ENCODE measurements at places on chromosomes 6 and 20.
A peak's percentile ranks its signal among the peaks of the same experiment; 100 is the strongest.

DNA sequence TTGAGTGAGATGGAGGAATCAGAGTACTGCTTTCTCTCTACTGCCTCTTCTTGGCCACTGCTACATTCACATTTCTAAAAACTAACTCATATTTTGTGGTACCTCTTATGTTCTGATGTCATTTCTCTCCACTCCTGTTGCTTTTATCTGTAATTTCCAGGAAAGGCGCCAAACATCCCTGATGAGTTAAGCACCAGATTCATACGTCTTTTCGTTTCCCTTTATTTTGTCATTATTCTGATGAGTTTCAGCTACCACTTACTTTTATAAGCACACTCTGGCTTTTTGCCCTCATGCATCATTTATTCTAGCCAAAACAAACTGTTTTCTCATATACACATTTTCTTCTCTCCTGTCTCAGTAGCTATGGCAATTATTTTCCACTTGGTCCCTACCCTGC lies 680.0 kb downstream of the RNF144B start:
- DNase-seq: no peak

DNA sequence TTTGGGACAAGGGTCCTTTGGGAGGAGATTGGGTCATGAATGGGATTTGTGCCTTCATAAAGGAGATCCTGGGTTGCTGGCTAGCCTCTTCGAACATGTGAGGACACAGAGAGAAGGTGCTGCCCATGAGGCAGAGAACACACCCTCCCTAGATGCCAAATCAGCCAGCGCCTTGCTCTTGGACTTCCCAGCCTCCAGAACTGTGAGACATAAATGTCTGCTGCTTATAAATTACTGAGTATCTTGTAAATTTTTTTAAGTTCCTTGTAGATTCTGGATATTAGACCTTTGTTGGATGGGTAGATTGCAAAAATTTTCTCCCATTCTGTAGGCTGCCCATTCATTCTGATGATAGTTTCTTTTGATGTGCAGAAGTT lies 297.5 kb upstream of the FOXQ1 start:
- DNase-seq: no peak

- DNase-seq: no peak
Measured at GRCh38 chr20:3659492-3660261, 3.5 kb downstream of the GFRA4 start.

GRCh38 chr6:166439366-166440091 lies 56.8 kb upstream of the MPC1 start:
- no peak for DNase-seq

DNA sequence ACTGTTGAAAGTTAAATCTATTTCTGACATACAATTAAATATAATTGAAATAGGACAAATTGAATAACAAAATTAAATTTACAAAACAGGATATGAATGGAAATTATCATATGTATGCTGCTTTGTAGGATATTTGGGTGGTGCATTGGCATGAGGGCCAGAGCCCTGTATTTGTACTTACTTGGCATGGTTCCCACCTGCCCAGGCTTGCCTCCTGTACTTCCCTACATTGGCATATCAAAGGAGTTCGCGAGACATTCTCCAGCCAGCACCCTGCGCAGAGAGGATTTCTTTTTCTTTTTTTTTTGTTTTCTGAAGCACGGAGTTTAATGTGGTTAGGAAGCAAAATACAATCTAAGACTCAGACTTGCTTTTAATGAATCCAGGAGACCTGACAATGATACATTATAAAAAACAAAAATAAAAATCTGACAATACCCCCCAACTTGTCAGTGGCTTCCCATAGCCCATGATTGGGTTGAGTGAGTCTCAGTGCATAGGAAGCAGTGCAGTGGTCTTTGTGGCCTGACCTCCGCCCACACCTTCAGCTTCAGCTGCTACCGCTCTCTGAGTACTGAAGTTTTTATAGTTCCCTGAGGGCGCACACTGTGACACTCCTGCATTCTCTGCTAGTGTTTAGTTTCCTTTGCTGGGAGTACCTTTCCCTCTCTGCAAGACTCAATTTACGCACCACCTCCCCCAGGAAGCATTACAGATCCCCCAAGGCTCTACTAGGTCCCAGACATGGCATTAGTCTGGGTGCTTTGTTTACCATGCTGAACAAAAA lies 440.8 kb downstream of the UTRN start:
- DNase-seq: no peak

- no peak for DNase-seq
Measured at GRCh38 chr6:52087498-52087999, at the start of gene PKHD1. TSS of gene PKHD1 (minus strand) at chr6:52087613. CDS start at chr6:52084933, 2,680 bp downstream.

DNA sequence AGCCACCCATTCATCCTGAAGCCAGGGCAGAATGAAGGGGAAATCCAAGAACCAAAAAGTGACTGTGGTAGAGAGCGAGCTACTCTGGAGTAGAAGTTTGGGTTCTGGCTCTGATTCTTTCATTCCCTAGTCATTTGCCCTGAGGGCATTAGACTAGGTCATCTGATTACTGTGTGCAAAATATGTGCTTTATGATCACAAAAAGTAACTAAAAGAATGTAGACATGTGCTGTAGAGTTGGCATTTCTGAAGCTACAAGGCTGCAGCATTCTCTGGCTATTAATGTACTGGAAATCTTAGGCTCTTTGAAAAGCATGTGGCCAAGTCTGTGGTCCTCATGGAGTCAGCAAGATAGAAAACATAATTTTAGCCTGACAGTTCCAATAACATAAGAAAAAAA lies 94.2 kb downstream of the TBC1D7 start:
- no peak for DNase-seq

DNA sequence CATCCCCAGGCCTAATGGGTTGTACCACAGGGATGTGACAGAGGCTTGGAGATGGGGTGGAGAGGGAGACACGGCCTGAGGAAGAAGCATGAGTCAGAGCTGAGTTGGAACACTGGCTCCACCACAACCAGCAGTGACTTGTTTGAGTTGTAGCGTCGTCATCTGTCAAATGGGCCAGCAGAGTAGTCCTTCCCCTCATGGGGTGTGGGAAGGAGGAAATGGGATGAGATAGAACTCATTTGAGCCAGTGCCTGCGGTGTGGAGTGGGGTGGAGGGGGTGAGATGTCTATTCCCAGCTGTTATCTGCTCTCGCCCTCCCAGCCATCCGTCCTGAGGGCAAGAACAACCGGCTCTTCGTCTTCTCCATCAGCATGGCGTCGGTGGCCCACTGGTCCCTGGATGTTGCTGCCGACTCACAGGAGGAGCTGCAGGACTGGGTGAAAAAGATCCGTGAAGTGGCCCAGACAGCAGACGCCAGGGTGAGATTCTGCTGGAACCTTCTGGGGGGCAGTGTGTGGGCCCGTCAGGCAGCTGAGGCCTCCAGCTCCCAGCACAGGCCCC lies 32.5 kb downstream of the PLCG1 start:
- no peak for DNase-seq

DNA sequence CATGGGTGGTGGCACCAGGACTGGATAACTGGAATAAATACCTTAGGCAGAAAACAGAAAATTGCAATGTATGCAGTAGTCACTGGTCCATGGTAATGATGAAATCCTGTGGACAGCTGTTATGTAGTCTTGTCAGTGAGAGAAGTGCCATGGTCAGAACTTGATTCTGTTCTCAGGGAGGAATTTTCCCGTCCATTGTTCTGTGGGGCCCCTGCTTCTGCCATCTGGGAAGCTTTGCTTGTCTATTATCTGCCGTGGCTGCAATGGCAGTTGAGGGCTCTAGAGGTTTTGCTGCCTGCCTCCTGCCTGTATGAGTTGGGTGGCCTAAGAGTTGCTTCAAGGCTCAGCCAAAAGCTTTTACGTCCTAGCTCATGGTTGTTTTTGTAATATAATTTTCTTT lies 126.8 kb upstream of the SLC35B3 start:
- no peak for DNase-seq

- DNase-seq: no peak
Measured at GRCh38 chr6:21587961-21588480, 5.5 kb upstream of the SOX4 start.

- no peak for DNase-seq
Measured at GRCh38 chr6:157647261-157647915, 175.7 kb upstream of the SNX9 start.

DNA sequence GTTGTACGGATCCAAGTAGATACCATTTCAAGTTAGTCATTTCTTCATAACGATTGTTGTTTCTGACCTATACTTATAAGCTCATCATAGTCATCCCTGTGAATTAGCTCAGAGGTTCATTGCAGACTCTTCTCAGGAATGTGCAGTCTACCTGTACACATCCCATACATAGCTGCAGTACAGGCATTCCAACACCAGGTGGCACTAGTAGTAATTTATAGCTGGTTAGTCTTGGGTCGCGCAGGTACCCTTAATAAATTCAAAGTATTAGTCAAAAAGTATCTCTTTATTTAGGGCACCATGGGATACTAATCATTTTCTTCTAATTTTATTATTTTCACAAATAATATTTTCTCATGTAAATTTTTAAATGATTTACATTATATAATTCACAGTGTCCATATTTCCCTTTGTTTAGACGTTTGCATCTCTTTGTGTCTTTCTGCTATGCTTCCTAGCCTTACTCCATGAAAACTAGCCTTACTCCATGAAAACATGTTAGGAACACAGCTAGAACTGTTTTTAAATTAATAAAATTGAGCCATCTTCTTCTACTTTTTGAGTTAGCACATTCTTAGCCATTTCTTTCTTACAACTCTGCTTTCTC lies 128.6 kb upstream of the FAM83B start:
- DNase-seq: no peak

DNA sequence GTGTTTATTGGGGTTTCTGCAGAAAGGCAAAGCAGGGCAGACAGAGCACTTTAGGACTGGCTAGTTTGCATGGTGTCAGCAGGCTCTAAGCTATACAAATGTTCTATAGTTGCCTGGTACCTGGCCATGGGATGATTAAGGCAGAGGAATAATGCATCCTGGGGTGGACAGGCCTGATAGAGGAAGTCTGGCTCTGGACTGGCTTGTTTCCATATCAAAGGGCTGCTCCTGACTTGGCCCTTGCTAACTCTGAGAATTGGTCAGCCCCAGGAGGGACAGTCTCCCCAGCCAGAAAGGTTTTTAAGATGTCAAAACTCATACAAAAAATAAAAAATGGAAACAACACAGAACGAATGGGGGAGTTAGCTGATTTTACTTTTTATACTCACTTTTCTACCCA lies 136.9 kb downstream of the TBC1D7 start:
- no peak for DNase-seq

DNA sequence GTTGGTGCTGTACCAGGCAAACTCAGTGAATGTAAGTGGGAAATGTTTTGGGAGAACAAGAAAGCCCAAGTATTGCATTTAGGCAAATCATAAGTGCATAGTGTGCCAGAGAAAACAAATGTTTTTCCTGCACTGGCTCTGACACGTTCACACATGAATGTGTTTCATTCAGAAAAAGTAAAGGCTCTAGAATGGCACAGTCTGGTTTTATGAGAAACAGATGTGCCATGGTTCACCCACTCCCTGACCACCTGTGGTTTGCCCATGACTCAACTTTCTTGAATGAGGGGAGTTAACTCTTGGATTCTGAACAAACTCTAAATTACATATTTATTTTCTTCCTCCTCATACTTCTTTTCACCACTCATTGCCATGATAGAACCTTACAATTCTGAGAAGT lies 126.9 kb downstream of the KCNQ5 start:
- DNase-seq: no peak

- no peak for DNase-seq
Measured at GRCh38 chr6:43969158-43969981, 157.9 kb downstream of the MRPL14 start.

DNA sequence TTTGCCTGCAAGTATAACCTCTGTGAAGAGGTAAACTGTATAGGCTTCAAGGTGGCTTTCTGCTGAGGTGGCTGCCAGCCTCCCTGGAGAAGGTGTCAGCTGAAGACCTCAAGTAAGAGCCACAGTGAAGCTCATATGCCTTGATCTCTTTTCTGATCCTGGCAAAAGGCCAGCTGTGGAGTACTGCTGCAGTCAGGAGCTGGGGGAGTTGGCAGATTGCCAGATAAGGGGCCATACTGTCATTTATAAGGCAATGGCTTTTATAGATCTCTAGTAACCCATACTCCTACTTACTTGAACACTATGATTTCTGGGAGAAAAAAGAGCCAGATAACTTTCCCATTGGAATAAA lies 8.8 kb upstream of the CEP85L start:
- peak; percentile 31 for DNase-seq

DNA sequence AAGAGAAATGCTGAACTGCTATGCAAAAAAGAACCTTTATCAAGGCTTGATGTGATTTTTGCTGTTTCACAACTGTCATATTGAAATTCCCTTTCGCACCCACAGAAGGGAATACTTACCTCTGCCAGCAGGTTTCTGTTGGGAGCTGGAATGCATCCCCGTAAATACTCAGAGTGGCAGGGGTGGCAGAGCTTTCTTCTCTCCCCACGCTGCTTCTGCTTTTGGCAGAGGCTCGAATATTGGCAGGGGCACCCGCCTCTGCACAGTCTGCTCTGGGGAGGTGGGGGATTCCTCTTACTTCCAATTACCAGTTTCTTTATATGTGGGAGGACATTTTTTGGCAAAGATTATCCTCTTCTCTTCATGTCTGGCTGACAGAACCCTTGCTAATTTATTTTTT lies 28.4 kb downstream of the TMEM200A start:
- DNase-seq: no peak

- DNase-seq: peak; percentile 50
Measured at GRCh38 chr6:149925974-149926777, 3.3 kb upstream of the RAET1G start.

DNA sequence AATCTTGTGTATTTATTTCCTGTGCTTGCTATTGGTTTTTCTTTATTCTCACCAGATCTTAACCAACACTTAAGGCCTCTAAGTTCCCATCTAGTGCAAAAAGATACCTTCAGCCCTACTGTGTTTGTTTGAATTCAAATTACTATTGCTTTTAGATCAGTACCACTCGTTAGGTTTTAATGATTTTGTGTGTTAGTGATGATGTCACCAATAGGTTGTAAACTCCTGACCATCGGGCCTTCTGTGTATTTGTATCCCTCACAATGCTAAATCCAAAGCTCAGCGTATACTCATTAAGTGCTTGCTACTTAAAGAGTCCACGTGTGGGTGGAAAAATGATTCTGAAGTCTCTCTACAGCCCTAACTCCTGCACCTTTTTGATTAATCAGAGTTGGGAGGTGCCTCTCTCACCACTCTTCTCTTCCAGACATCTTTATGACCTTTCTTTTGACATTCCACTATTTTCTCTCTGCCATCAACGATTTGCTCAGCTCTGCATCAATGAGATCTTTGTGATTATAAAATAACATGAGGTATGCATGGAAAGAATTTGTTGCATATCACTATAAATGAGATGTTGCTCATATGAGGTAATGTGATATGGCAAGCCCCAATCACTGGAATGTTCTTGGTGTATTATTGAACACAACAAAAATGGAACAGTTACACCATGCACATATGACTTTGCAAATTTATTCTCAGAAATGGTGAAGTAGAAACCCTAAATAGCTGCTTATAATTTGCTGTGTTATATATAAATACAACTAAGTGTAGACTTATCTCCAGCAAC lies 55.1 kb upstream of the LAMA2 start:
- DNase-seq: no peak

DNA sequence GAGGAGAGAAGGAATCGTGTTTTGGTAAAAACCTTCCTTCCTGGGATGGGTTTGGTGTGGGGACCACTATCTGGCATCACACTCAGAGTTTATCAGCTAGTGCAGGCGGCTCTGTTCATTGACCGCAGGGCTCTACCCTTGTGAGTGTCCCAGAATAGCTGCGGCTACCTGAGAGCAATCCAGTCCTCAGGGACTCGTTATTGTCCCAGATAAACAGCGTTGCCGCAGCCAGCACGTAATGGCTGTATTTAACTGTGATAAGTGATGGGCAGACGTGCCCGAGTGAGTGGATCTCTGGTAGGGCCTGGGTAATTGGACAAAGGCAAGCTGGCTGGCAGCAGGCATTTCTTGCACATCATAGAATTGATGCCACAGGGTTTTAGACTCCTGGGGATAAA lies 163.3 kb downstream of the SOBP start:
- no peak for DNase-seq

GRCh38 chr6:144314562-144314961 lies 29.4 kb downstream of the UTRN start:
- no peak for DNase-seq
